Neural crest cell (in vitro differentiated cells): ENCODE measurements at places on chromosomes 3 and 15. TPM values are rescaled to one million over a fixed set of nuclear protein-coding genes. Genes with fewer than 3 reads are reported as not detected.

- no peak for DNase-seq
These were observed 1445.1 kb upstream of the CADM2 start for GRCh38 chr3:83513677-83514076.

- DNase-seq: no peak
These were observed 383.9 kb upstream of the TMCO5A start for GRCh38 chr15:37550360-37551024.

DNA sequence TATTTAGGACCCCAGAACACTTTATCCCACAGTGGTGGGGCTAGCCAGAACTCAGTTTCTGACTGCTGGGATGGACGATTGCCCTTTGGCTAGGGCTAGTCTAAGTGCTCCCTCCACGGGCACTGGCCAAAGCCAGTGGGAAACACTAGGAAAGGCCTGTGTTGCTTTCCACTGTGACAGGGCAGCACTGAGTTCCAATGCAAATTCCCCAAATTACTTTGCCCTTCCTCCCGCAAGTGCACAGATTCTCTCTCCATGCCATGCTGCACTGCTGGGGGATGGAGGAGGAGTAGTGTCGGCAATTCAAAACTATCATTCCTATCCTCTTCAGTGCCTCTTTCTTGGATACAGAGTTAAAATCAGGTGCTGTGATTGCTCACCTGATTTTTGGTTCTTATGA, 100.0 kb downstream of the SH3GL3 start:
- no peak for DNase-seq

DNA sequence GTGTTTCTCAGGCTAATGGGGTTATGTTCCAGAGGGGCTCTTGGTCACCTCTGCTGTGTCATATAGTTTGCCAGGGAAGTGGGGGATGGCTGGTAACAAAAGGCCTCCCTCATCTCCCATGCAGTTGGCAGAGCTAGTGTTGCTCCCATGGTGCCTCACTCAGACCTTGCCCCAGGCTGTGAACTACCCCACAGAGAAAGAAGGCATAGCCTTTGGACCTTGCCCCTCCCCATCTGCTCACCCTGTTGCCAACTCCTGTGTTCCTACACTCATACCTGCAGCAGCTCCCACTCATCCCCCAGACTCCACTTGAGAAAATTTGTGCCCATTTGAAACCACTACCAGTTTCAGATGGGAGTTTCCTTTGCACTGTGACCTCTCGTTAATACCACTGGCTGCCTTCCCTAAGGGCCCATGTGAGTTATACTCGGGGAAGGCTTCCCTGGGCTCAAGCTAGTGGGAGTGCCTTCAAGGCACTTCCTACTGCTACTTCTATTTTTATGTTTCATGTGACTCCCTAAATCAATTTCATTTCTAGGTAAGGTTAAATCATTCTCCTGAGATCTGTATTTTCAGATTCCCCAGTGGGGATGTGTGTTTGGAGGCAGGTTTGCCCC, 25.3 kb upstream of the COPB2 start:
- DNase-seq: no peak

Gene RIOX2
- total RNA-seq: 21.0 and 22.6 TPM in 2 replicates

Gene COX5A
- 239 and 246 TPM in 2 replicates for total RNA-seq

Gene GOLGA6A
- total RNA-seq: not detected in 2 replicates

Gene CTSH
- 6.5 and 7.3 TPM in 2 replicates for total RNA-seq

Gene SNX1
- total RNA-seq: 104 and 131 TPM in 2 replicates

Gene TM4SF4
- not detected in 2 replicates for total RNA-seq

Gene NDN
- 97.3 and 105 TPM in 2 replicates for total RNA-seq

Gene TMCO5A
- not detected in 2 replicates for total RNA-seq
